ENCODE measurements at places on chromosomes 12 and 14.

GRCh38 chr14:104778694-104779331 is 16.7 kb downstream of the AKT1 start:
- no peak for DNase-seq

- DNase-seq, result no peak
Measured at GRCh38 chr12:58513301-58513834, 406.9 kb downstream of the LRIG3 start.

DNA sequence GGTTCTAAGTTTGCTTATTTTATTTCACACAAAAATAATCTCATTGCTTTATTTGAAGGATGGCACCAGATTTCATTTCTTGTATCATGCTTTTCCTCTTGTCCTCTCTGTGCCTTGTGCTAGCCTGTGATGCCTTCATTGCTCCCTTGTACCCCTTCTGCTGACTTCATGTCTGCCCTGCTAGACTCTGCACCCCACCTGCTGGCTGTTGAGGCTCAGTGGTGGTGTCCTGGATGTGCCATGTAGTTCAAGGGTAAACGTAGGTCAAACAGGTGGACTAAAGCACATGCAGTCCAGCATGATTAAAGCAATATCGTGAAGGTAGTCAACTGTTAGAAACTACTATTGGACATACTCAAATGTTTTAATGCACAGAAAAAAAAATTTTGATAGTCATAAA is 21.6 kb downstream of the MRPS35 start:
- no peak for DNase-seq

GRCh38 chr14:34183478-34183877 is 232.6 kb upstream of the EGLN3 start:
- no peak for DNase-seq

DNA sequence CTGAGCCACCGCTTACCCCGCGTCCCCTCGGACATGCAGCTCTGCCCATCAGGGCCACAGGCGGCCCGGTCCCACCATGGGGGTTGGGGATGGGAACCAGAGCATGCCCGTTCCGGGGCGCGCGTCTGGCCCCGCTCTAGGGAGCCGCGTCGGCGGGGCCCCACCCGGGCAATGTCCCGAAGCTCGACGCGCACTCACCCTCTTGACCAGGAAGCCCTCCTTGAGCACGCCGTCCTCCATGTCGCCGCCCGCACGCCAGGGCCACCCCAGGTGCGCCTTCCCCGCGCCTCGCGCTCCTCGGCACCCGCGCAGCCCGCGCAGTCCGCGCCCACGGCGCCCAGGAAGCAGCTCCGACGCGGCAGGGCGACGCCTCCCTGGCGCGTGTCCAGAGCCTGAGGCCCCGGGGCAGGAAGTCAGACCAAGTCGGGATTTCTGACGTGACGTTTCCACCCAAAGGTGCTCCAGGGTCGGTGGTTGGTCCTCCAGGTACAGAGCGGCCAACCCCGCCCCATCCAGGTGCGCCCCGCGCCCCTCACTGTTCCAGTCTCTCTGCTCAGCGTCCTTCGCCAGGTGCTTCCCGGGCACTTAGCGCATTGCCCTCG is at the start of gene PLEK2:
TSS of gene PLEK2 (minus strand) at position 346 of the 602 bp plus-strand sequence. CDS start at position 240, 106 bp downstream.
- DNase-seq, result peak; percentile 68

GRCh38 chr12:114319422-114319821 is 86.5 kb downstream of the TBX5 start:
- DNase-seq, result peak; percentile 68

- DNase-seq, result no peak
Measured at GRCh38 chr12:93089805-93090569, 160.9 kb upstream of the EEA1 start.

GRCh38 chr14:62146030-62146429 is 383.8 kb downstream of the SNAPC1 start:
- no peak for DNase-seq

DNA sequence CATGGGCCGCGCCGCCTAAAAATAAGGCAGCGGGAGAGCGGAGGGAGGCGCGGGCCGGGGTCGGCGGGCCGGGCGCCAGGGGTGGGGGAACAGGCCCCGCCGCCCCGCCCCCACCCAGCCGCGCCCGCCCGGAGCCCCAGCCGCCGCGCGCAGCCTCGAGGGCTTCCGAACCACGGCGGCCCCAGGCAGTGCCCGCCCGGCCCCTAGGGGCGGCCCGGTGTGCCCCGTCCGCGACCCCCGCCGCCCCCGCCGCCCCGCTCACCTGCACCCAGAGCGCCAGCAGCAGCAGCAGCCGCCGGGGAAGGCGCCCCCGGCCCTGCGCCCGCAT is 519 bp downstream of the JAG2 start:
- no peak for DNase-seq

DNA sequence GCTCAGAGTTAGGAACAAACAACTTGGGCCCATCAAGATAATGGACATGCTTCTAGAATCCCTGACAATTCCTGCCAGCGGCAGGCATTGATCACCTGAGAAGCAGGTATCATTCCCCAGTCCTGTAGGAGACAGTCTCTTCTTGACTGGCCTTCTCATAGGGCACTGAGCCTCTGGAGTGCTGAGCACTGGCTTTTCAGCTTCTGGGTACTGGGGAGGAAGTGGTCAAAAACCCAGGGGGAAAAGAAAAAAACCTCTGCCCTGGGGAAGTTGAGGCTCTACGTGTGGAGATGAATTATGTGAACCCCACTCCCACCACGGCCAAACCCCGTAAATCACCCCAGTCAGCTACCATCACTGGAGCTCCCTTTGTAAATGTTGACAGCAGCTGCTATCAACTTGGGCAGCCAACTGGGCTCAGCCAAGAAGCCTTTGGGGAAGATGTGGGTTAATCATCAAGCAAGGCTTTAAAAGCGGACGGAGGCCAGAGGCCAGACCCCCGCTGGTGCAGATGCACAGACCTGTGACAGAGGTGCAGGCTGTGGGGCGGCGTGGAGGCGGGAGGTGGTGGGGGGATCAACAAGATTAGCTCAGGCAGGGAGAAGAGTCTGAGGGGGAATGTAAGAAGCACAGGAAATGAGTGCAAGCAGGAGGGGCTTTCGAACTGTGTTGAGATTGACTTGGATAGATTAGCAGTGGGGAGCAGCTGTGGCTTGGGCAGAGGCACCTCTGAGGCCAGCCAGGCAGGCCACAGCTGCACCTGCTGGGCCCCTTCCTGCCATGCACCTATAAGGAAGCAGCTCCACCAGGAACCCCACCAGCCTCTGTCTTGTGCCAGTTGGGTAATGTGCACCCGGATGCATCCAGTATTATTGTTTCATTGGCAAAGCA is 105.4 kb upstream of the HIF1A start:
- no peak for DNase-seq

All from ascending aorta (tissue), 2 donors.